Omental fat pad (tissue), 4 donors: ENCODE measurements at places on chromosomes 6 and 20.

DNA sequence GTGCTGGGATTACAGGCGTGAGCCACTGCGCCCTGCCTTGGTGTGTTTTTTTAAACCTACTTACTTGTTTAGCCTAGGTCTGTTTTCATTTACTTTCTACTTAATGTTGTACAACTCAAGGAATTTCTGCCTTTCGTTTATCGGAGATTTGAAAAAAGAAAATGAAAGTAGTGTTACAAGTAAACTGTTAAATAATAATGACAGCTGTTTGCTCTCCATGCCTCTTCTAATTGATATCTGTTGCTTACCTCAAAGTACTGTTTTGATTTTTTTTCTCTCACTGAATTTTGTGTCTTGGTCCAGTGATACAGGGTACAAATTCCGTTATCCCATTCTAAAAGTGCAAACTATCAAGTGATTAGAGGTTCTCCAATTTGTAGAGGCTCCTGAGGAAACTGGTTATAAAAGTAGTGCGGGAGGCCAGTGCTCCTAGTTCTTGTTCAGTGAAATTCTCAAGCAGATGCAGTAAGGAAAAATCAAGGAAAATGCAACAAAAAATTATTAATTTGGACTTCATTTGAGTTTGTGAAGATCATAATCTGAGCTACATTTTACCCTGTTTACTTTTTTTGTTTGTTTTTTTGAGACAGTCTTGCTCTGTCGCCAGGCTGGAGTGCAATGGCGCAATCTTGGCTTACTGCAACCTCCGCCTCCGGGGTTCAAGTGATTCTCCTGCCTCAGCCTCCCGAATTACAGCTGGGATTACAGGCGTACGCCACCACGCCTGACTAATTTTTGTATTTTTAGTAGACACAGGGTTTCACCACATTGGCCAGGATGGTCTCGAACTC lies 2.2 kb downstream of the UBR2 start:
- no peak for DNase-seq

DNA sequence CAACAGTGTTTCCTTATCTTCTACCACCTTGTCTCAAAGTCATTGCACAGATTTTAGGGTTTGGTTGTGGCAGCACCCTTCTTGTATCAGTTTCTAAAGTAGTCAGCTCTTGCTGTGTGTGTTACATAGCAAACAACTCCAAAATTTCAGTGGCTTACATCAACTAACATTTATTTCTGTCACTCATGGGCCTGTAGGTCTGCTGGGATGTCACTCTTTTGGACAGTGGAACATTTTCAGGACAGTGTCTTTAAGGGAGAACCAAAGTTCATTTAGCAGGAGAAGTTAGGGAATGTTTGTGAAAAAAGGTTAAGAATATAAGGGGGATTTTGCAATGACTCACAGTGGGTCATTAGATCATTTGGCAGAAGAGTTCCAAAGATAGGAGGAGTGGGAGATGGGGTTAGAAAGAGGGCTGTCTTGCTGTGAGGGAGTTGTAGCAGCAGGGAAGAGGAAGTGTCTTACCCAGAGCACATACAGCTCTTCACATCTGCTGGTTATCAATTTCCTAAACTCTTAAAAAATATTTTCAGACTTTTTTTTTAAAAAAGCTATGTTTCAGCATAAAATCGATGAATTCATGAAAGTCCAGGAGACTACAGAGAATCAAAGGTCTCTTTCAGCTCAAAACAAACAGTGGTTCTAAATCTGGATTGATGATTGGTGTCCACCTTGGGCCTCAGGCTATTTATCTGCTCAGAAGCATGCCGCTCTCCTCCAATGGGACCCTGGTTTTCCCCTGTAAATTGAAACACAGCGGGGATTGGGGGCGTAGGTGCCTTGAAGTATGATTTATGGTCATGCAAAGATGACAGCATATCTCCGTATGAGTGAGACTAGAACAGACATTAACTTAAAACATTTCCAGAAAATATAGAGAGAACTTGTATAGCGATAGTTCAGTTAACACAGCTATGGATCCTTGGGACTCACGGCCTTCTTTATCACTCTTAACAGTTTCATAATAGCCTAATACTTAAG lies 117.3 kb downstream of the B3GAT2 start:
- no peak for DNase-seq

GRCh38 chr20:29687438-29687837 lies 1570.0 kb upstream of the DEFB115 start:
- no peak for DNase-seq

DNA sequence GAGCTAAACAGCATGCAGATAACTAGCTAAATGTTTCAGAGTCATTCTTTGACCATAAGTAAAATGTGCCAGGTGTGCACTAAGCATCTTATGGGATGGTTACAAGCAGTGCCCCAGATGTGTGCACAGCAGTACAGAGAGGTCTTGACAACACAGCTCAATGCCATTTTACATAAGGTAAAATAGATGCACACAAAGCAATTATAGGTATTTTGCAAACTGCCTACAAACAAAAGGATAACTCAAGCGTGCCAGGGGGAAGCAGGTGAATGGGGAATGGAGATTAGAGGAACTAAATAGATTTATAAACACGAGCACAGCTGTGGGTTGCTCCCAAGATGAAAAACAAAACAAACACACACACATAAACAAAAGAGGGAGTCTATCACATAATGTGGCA lies 64.8 kb downstream of the SLC2A10 start:
- DNase-seq: no peak

DNA sequence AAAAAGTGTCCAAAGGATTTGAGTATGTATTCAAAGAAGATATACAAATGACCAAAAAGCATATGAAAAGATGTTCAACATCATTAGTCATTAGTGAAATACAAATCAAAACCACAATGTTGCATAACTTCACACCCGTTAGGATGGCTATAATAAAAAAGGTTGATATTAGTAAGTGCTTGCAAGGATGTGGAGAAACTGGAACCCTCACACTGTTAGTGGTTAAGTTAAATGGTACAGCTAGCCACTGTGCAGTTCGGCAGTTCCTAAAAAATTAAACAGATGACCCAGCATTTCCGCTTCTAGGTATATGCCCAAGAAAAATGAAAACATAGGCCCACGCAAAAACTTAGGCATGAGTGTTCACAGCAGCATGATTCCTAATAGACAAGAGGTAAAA lies 38.6 kb downstream of the IBTK start:
- no peak for DNase-seq

DNA sequence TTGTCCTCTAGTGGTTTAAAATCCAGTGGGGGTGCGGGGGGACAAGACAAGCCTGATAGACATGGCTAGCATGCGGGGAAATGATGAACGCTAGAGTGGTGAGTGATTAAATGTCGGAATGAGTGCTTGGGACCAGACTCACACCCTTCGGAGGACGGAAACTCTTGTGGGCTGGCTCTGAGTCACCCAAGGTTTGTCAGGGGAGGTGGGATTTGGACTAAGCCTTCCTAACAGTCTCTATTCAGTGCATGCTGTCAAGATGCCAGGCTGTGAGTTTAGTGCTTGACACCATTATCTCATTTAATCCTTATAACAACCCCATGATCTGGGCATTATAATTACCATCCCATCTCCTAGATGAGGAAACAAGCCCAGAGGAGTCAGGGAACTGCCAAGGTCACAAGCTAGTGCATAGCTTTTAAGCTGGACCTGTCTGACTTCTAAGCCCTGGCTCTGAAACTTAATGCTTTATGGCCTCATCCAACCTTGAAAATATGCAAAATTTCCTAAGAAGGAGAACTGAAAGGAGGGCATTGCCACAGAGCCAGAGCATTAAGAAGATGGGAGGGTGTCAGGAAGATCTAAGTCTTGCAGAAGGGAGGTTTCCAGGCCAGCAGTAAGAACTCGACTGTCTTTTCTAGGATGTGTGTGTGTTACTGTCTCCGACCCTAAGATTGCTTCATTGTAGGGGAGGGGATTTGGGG lies 168.7 kb upstream of the LRFN2 start:
- no peak for DNase-seq

- no peak for DNase-seq
Observed at GRCh38 chr6:33632558-33633039, 11.5 kb downstream of the ITPR3 start.

GRCh38 chr6:37242429-37243052 lies 15.0 kb upstream of the TBC1D22B start:
- peak; percentile 42 for DNase-seq

DNA sequence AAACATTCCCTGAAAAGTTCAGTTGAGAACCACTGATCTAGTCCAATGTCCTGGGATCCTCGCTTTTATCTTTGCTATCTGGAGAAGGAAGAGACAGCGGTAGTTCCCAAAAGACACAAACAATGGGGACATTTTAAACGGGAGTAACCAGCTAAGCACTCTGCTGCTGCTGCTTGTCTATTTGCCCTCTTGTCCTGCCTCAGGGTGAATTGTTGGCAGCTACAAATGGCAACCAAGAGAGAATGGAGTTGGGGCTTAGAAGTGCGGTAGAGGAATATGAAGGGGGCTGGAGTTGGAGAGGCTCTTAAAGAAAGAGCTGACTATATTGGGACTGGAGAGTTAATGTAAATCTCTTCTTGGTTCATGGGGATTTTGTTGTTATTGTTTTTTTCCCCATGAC lies 6.5 kb upstream of the ZSWIM1 start:
- no peak for DNase-seq

DNA sequence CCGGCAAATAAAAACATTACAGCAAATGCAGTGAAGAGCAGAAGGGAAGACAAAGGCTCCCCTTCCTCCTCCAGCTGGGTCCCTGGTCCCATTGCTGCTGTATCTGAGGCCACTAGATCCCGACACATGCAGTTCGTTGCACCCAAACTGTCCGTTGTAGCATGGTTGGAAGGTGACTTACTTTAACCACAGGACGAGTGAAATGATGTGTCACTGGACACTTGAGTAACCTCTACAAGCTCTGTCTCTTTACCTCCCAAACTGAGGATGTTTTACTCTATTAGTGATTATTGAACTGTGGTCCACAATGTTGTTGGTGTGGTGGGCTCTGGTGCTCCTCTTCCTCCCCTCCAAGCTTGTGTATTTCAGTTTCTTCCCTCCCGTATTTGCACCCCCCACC lies 46.2 kb upstream of the ARMH2 start:
- no peak for DNase-seq

- DNase-seq: no peak
Observed at GRCh38 chr6:32659856-32660595, 6.4 kb downstream of the HLA-DQB1 start.

DNA sequence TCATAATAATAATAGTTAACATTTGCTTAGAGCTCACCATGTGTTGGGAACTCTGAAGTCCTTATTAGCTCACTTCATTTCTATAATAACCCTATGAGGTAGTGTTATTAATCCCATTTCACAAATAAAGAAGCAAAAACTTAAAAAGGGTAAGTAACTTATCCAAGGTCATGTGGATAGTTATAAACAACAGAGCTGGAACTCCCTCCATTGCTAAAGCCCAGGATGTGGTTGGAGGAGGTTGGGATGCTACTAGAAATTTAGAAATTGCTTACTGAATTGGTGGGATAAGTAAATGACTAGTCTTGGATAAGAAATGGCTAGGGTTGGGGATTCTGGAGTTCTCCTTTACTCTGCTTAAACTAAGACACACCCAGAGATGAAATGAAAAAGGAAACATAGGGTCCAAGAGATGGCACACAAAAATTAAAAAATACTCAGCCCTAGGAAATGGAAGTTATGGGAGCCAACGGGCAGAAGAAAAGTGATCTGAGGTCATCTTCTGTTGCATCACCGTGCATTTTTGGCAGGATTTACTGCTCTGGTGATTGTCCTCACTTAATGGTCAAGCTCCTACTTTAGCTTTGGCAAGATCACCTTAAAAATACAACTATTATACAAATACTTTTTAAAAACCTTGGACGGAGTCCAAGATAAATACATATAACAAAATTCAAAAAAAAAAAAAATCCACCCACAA lies 7.7 kb upstream of the CLIC5 start:
- DNase-seq: no peak

- no peak for DNase-seq
Observed at GRCh38 chr20:4805663-4806449, 84.1 kb downstream of the PRND start.

- no peak for DNase-seq
Observed at GRCh38 chr6:5287205-5287965, 26.1 kb downstream of the FARS2 start.

DNA sequence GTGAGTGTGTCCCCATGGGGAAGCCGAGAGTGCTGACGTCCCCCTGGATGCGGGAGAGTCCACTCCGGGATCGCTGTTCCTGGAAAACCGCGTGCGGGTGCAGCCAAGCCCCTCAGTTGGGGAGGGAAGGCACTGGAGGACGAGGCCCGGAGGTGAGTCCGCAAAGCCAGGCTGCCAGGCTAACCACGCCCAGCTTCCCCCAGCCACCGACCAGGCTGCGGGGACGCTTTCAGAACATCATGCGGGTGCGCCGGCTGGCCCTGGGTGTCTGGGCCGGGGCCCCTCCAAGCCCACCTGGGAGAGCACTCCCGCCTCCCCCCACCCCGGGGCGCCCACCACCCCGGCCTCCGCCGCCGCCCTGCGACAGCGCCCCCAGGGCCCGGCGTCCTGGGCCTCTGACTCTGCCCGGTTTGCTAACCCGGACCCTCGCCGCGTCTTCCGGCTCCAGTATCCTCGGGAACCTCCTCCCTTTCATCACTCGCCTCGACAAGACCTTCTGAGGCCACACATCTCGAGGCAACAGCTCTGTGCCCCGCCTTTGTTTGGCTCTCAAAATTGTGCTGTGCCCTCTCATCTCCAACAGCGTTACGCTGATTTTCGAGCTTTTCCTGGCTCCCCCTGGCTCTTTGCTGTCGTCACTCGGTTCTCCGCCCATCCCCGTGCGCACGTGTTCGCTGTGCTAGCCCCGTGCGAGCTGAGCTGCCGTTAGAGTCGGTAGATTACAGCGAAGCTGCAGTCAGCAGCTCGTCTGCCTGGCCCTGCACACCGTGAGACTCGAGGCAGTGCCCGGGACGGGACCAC lies 47.1 kb upstream of the ENTPD6 start:
- peak; percentile 33 for DNase-seq

DNA sequence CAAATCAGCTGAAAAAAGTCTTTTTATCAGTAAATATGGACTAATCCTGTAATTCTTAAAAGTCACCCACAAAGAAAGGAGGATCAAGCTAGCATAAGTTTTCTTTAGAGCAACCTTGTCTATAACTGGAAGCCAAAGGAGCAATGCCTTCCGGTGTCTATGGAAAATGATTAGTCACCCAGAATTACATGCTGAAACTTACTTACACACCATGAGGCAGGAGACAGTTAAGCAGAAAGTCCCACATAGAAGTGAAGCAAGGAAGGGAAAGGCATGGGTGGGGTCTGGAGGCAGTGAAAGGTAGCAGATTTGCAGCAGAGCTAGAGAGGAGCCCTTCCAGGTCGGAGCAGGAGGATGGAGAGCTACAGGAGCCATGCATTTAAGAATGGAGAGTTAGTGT lies 153.7 kb upstream of the RIPOR2 start:
- DNase-seq: no peak

GRCh38 chr20:44271915-44272663 lies 25.0 kb downstream of the GDAP1L1 start:
- no peak for DNase-seq

DNA sequence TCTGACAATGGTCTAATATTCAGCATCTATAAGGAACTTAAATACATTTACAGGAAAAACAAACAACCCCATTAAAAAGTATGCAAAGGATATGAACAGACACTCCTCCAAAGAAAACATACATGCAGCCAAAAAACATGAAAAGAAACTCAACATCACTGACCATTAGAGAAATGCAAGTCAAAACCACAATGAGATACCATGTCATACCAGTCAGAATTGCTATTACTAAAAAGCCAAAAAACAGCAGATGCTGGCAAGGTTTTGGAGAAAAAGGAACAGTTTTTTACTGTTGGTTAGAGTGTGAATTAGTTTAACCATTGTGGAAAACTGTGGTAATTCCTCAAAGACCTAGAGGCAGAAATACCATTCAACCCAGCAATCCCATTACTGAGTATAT lies 339.0 kb upstream of the ADGRB3 start:
- no peak for DNase-seq
